ENCODE measurements at places on chromosomes 13 and 19.

GRCh38 chr13:44646044-44646443, 69.9 kb upstream of the TSC22D1 start:
- DNase-seq, result no peak

DNA sequence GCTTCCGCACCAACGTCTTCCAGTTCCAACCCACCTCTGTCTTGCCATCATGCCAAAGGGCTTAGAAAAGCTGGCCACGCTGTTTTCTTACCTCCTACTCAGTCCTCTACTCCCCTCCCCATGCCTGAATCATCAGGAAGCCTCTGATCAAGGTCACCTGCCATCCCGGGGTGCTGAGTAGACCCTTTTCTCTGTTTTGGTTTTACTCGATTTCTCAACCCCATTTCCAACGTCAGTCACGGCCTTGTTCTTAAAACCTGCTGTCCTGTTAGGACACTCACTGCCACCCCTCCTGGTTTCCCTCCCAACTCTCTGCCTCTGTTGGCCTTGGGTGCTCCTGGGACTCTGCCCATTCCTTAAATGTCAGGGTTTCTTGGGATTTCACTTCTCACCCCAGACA, 350.1 kb downstream of the FOXO1 start:
- DNase-seq, result no peak

DNA sequence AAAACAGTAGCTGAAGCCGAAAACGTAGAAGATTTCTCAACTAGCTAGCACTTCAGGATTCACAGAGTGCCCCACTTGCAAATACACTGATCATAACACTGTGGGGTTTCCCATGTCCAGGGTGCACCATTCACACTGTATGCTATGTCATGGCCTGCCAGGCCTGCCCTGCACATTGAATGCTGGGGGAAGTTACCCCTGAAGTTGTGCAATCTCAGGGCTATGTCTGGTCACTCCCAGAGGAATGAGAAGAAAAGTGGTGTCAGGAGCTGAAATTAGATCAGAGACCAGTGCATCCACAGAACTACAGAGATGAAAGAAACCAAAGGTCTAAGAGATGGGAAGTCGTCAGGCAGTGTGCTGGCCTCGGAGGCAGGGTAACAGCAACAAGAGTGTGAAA, 196.8 kb downstream of the RAP2A start:
- DNase-seq, result no peak

GRCh38 chr13:111409413-111409812, 89.0 kb downstream of the TEX29 start:
- no peak for DNase-seq

GRCh38 chr19:41998246-41999020, 4.4 kb upstream of the ATP1A3 start:
- peak; percentile 53 for DNase-seq

GRCh38 chr19:18898607-18899408, 2.9 kb upstream of the CERS1 start:
- no peak for DNase-seq
